Pulmonary artery endothelial cell (primary cell): ENCODE measurements at places on chromosomes 4 and X. TPM values are rescaled to one million over a fixed set of nuclear protein-coding genes. Genes with fewer than 3 reads are reported as not detected.

The F8A2 gene
- total RNA-seq: not detected in 2 replicates

The ARMCX1 gene
- 30.7 and 42.7 TPM in 2 replicates for total RNA-seq

The SPRY1 gene
- 20.5 and 33.1 TPM in 2 replicates for total RNA-seq

The GAB3 gene
- total RNA-seq: 3.8 and 6.0 TPM in 2 replicates

The BMPR1B gene
- 0.13 and 0.21 TPM in 2 replicates for total RNA-seq

The MMGT1 gene
- 6.3 and 9.2 TPM in 2 replicates for total RNA-seq

The HHIP gene
- total RNA-seq: 217 and 481 TPM in 2 replicates

The TCP11X2 gene
- total RNA-seq: not detected in 2 replicates

The CXCL8 gene
- 311 and 535 TPM in 2 replicates for total RNA-seq

The MSANTD1 gene
- total RNA-seq: 0.07 and 0.42 TPM in 2 replicates

The ADH6 gene
- not detected in 2 replicates for total RNA-seq

The PCDH19 gene
- 0.11 and 0.33 TPM in 2 replicates for total RNA-seq

The SSX4B gene
- total RNA-seq: not detected in 2 replicates

The INPP4B gene
- 1.3 and 3.9 TPM in 2 replicates for total RNA-seq

The MAGEB1 gene
- total RNA-seq: not detected in 2 replicates
